ENCODE measurements at places on chromosomes 7 and 10.

GRCh38 chr7:2441430-2442058 lies 34.7 kb downstream of the GRIFIN start:
- DNase-seq = no peak

GRCh38 chr10:91162495-91163268 lies 57.8 kb upstream of the PCGF5 start:
- DNase-seq = peak; percentile 87

DNA sequence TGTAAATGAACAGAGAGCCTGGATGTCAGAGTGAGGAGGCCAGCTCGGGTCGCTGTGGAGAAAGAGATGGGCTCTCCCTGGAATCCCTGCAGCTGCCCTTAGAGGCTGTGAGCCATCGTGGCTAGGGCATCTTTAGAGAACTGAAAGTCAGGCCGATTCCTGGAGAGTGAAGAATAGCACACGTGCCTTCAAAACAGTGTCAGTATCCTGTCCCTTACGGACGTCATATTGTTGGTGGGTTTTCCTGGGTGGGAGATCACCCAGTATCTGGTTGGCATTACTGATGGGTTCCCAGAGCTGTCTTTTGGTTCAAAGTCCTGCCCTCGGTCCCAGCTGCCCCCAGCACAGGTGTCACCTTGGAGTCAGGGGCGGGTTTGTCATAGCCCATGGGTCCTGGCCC lies 25.3 kb downstream of the IKZF1 start:
- no peak for DNase-seq

GRCh38 chr10:49243610-49244283 lies 55.2 kb upstream of the C10orf71 start:
- no peak for DNase-seq

GRCh38 chr10:69616358-69616757 lies 13.7 kb upstream of the FAM241B start:
- DNase-seq = no peak

DNA sequence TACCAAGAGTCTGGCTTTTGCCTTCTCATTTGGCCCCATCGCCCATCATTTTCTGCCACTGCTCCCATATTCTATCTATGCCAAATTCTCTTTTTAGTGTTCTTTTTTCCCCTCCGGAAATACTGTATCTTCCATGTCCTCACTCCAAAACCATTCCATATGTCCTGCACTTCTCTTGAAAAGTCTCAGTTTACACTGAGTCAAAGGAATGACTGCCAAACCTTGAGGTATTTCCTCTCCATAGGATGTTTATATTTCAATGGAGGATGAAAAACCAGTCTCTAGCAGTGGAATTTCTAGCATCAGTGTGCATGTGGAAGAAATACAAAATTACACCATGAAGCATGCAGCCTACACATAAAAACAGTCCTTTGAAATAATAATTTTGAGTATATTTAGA lies 121.4 kb upstream of the PHYHIPL start:
- no peak for DNase-seq

DNA sequence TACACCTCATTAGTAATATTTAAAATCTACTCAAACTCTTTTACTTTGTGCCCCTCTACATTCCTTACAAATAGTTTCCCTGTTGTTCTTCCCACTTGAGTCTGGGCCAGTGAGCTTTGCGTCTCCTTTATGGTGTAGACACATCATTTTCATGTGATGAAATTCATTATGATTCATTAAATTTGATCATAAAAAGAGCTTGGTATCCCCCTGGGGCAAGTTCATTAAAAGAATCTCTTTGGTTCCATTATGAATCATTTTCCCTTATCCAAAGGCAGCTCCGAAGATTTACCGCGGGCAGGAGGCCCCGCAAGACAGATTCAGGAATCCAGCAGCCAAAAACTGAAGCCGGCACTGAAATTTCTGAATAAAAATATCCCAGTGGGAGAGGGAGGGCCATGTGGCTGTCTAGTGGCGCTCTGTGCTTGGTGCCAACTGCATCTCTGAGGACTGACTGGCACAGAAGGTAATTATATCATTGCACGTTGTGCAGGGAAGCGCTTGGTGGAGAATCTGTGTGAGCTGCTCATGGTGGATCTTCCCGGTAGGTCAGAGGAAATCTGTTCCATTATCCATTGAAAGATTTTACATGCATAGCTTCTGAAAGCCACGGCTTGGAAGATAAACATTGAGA lies 151.4 kb upstream of the PITRM1 start:
- DNase-seq = no peak

DNA sequence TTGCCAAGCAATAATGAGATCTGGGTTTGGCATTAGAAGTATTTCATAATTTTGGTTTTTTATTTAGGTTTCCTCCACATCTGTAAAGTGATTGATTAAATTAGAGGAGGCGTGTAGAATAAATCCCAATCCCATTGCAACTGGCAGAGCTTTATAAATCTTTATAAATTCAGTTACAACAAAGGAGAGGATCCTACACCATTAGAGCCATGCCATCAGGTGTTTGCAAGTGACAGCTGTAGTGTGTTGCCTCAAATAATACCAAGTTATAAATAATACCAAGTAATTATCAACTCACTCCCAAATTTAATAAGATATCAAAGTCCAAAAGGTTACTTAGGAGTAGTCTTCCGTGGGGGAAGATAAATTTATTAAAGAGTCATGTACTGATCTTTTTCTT lies 62.2 kb downstream of the PODXL start:
- DNase-seq = no peak

DNA sequence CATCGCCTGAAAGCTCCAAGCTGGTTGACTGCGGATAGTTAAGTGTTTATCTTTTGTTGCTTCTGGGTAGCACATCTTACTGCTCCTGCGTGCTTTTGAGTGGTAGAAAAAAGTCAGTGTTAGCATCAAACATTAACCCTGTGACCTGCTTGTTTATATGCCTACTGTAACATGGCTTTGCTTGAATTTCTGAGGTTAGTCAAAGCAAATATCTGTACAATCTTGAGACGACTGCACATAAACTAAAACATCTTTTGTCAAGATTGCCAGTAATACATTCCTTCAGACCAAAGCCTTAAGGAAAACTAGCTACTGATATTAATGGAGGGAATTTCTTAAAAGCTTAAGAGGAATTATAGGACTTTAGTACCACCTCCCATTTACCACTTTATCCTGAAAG lies 163.7 kb downstream of the BAMBI start:
- DNase-seq = no peak

DNA sequence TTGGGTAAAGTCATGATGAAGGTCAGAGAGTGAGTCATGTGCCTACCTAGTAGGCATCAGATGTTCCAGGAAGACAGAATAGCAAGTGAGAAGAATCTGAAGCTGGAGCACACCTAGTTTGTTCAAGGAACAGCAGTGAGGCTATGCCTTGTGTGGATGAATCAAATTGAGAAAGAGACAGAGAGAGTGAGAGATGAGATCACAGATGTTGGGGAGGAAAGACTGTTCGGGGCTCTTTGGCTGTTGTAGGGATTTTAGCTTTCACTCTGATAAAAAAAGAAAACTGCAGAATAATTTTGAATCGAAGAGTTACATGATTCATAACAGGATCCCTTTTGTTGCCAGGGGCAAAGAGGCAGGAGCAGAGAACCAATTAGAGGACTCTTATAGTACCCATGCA lies 6.3 kb downstream of the LIPF start:
- peak; percentile 26 for DNase-seq

DNA sequence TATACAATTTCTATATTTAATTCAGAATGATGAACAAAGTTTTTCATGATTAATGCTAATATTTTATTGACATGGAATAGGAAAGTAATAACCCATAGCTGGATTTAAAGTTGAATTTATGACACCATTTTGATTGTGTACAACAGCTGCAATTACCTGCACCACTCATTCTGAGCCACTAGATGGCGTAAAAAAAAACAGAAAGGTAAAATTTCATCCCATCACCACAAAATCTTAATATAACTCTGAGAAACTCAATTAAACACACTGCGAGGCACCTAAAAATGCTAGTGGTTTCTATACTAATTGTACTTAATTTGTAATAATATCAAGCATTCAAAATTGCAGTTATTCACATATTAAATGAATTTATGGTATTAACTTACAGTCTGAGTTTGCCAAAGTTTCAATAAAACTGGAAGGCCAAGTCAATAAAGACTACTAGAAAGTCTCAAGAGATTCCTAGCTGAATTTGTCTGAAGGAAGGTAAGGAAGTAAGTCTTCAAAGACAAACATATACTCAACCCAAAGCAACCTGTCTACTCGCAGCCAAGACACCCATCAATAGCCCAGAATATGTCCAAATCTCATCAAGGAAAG lies 182.5 kb downstream of the SKAP2 start:
- DNase-seq = peak; percentile 15

- DNase-seq = no peak
These were observed 553.4 kb upstream of the POM121L12 start for GRCh38 chr7:52482076-52482475.

DNA sequence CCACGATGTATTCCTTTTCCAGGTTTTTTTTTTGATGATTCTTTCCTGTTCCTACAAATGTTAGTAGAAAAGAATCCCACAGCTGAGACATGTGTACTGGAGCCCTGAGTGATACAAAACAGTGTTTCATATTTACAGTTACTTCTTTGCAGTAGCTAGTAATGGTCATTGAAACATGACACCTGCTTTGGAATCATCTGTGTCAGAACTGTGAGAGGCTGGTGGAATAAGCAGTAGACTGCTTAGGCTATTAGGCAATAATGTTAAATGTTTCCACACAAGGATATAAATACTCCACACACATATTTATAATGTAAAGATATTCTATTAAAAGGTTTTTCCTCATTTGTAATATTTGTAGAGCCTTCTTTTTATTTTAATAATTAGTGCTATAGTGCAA lies 394.0 kb downstream of the THSD7A start:
- DNase-seq = no peak

GRCh38 chr10:121154846-121155245 lies 303.7 kb downstream of the WDR11 start:
- DNase-seq = no peak

- DNase-seq = no peak
These were observed 55.3 kb downstream of the SVIL start for GRCh38 chr10:29579455-29579970.

GRCh38 chr10:59677253-59677831 lies 32.3 kb downstream of the SLC16A9 start:
- DNase-seq = no peak

DNA sequence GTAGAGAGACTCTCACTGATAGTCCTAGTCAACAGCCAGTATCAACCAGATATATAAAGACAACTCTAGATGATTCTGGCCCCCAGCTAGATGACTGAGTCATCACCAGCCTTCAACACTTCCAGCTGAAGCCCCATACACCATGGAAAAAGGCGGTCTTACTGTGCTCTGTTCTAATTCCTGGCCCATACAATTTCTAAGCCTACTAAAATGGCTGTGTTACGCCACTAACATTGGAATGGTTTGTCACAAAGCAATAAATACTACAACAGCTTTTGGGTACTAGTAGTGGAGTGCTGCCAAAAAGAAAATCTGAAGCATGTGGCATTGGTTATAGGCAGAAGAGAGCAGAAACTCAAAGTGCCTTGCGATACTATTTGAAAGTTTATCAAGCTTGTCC lies 13.0 kb upstream of the TES start:
- DNase-seq = no peak

GRCh38 chr7:149624006-149624405 lies 126.4 kb upstream of the ZNF746 start:
- peak; percentile 49 for DNase-seq

DNA sequence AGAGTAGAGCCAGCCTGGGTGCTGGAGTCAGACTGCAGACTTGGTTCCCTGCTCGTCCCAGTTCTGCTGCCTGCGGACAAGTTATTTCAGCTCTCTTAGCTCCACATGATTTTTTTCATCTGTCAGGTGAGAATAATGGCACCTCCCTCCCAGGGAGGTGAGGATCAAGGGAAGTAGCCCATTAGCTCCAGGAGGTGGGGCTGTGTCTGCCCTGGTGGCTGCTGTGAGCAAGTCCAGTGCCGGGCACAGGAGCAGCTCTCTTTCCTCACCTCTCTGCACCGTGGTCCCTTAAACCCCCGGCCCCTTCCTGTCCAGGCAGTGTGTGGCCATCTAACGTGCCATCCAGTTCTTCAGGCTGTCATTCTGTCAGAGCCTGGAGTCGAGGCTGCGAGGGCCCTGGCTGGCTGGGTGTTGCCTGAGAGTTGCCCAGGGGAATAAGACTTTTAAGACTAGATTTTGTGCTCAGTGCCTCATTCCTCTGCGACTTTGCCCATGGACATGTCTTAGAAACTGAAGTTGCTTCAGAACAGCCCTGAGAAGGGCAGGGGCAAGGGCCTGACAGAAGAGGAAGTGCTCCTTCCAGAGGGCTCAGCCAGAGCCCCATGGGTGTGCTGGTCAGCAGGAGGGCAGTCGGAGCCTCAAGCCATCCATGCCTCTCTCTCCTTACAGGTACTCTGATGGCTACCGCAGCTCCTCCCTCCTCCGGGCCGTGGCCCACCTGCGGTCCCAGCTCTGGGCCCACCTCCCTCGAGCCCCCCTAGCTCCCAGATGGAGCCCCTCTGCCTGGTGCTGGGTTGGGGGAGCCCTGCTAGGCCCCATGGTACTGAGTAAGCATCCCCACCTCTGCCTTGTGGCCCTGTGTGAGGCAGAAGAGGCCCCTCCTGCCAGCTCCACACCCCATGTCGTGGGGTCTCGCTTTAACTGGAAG lies 5.0 kb downstream of the ABCB8 start:
- DNase-seq = no peak

DNA sequence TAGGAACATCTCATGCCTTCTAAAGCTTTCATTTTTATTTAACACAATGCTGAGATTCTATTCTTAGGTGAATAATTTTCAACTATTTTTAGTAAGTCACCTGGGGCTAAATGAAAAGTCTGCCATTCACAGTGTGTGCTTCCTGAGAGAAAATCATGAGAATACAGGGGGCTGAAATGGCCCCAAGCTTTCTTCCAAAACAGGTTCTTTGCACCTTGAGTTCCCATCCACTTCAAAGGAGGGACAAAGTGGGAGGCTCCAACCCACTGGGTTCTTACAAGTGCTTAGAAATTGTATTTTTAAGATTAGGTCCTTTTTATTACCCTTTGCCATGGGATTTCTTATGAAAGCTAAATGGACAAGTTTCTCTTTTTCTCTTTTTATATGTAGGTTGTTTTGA lies 21.5 kb upstream of the FAM133B start:
- DNase-seq = no peak

GRCh38 chr7:11533229-11533820 lies 298.7 kb downstream of the THSD7A start:
- no peak for DNase-seq

DNA sequence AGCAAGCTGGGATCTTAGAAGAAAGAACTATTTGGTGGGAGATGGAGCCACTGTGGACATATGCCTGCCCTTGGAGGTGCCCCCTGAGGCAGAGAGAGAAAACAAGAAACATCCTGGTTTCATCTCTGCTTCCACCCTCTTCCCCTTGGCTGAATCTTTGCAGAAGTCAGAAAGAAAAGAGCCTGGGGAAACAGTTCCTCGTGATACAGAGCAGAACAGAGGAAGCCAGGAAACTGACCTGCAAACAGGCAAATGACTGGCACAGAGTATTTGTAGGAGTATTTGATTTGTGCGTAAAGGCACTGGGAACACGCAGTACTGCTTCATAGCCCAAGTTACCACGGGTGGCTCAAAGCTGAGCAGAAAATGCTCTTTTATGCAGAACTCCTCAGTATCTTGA lies 7.0 kb upstream of the KEL start:
- DNase-seq = no peak

GRCh38 chr10:15223174-15223573 lies 54.7 kb upstream of the NMT2 start:
- no peak for DNase-seq

GRCh38 chr7:33815336-33815735 lies 90.0 kb upstream of the BMPER start:
- DNase-seq = no peak

Data from GM20000 (cell line).